ENCODE measurements at places on chromosomes 2 and 18. TPM values are rescaled to one million over a fixed set of nuclear protein-coding genes. Genes with fewer than 3 reads are reported as not detected.

- no peaks in the 10 kb centered on the region for H3K36me3 ChIP-seq
- no peak overlapping the region for H3K4me3 ChIP-seq
- H3K4me1 ChIP-seq = no peaks in the 10 kb centered on the region
- no peak overlapping the region for H3K27ac ChIP-seq
- no peaks in the 10 kb centered on the region for H3K27me3 ChIP-seq
- DNase-seq = no peak
These were observed 128.8 kb upstream of the TRIB2 start for GRCh38 chr2:12587729-12588522.

- H3K27me3 ChIP-seq = no peaks in the 10 kb centered on the region
- H3K36me3 ChIP-seq = no peaks in the 10 kb centered on the region
- no peak overlapping the region for H3K27ac ChIP-seq
- no peaks in the 10 kb centered on the region for H3K4me1 ChIP-seq
These were observed 14.0 kb upstream of the DCC start for GRCh38 chr18:52325997-52326396.

DNA sequence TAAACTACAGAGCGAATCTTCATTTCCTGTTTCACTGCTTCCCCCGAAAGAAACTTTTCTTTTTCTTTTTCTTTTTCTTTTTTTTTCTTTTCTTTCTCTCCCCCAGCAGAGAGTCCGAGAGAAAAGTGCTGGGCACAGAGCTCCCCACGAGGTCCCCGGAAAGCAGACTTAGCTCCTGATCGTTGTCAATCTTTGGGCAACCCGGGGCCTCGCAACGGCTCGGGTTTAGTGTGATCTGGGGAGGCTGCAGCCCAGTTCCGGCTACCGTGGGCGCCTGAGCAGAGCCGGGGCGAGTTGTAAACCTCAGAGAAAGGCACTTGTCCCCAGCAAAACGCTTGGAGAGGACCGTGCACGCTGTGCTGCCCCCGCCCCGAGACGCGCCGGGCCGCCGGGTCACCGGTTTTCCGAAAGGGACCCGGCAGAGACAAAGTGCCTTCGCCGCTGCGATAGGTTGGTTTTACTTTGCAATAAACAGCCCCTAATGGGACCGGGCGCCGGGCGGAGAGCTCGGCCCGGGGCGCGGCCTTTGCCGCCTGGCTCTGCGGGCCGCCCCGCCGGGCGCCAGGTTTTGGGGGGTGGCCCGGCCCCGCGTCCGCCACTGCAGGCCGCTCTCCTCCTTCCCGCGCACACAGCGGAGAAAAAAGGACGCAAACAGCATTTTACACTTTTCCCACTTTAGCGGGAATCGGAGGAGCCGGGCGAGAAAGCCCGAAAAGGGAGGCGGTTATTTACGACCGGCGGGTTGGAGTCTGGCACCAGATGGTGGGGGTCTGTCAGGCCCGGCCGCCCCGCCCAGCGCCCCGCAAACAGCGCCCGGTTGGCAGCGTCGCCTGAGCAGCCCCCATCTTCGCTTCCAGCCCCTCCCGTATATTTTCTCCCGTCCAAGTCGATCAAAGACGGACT lies 136.0 kb downstream of the INSIG2 start:
- H3K4me1 ChIP-seq = no peaks in the 10 kb centered on the region
- H3K4me3 ChIP-seq = peak overlapping the region; percentile 25
- peaks cover 2% of the 10 kb centered on the region for H3K27me3 ChIP-seq
- no peaks in the 10 kb centered on the region for H3K36me3 ChIP-seq
- H3K27ac ChIP-seq = no peak overlapping the region

DNA sequence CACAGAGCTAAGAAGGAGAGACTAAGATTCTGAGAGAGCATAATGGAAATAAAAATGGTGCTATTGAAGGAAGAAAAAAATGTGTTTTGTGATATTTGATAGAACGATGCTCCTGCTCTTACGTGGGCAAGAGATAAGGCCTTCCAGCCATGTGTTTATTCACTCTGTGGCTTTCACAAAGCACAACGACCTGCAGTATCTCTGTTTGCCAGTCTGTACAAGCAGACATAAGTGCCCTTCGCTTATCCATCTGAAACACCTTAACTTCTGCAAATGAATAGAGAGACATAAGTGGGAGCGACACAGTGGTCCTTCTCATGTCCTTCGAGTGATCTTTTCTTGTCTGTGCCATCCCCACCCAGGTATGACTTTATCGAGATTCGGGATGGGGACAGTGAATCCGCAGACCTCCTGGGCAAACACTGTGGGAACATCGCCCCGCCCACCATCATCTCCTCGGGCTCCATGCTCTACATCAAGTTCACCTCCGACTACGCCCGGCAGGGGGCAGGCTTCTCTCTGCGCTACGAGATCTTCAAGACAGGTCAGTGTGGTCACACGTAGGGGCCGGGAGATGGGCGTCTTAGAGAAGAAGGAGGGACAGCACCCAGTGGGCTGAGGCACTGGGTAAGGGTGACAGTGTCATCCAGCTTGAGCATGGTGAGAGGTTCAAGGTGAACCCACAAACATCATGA lies 33.7 kb downstream of the NRP2 start:
- DNase-seq = no peak
- H3K27me3 ChIP-seq = no peaks in the 10 kb centered on the region
- no peak overlapping the region for H3K27ac ChIP-seq

GRCh38 chr18:74513883-74514205 lies 17.7 kb downstream of the CNDP2 start:
- no peaks in the 10 kb centered on the region for H3K27me3 ChIP-seq
- no peaks in the 10 kb centered on the region for H3K4me1 ChIP-seq
- H3K4me3 ChIP-seq = no peak overlapping the region
- no peak overlapping the region for H3K27ac ChIP-seq
- no peak for DNase-seq
- no peaks in the 10 kb centered on the region for H3K36me3 ChIP-seq

DNA sequence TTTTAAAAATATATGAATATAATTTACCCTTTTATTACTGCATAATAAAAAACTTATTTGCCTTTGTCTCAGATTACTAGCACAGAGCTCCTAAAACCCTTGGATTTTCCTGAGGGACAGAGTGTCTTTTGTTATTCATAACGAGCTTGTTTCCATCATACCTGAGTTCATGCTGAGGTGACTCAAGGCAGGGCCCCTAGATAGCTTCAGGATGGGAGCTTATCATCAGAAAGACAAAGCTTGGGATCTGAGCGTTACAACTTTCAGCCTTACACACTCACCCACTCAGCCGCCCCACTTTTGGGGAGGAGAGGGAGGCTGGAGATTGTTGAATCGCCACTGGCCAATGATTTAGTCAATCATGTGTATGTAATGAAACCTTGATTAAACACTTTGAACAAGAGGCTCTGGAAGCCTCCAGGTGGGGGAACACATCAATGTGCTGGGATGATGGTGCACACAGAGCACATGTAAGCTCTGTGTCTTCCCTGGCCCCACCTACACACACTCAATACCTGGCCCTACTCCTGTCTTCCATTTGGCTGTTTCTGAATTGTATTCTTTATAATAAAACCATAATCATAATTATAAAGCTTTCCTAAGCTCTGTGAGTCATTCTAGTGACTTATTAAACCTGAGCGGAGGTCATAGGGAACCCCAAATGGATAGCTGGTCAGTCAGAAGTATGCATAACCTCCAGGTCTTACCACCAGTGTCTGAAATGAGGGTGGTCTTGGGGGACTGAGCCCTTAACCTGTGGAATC lies 28.5 kb upstream of the DNAH7 start:
- H3K27ac ChIP-seq = no peak overlapping the region
- H3K36me3 ChIP-seq = no peaks in the 10 kb centered on the region
- H3K4me3 ChIP-seq = no peak overlapping the region
- DNase-seq = no peak
- H3K27me3 ChIP-seq = no peaks in the 10 kb centered on the region

- no peaks in the 10 kb centered on the region for H3K27me3 ChIP-seq
- H3K4me1 ChIP-seq = no peaks in the 10 kb centered on the region
- no peaks in the 10 kb centered on the region for H3K36me3 ChIP-seq
- no peak overlapping the region for H3K27ac ChIP-seq
These were observed 377.5 kb downstream of the CLIP4 start for GRCh38 chr2:29492701-29493100.

DNA sequence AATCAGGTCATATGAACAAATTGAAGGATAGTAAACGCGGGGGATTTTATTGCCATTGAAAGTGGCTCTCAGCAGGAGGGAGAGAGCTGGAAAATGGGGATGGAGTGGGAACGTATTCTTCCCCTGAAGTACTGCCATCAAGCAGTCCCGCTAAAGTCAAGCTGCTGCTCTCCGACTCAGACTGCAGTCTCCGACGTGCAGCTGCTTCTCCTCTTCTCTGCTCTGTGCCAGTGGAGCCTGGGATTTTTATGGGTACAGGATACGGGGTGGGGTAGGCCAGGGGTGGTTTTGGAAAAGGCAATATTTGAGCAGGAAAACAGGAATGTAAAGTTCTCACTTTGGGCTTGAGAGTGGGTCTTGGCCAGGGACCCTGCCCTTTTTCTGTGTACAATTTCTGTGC lies 33.0 kb downstream of the KCTD18 start:
- H3K27ac ChIP-seq = no peak overlapping the region
- H3K27me3 ChIP-seq = no peaks in the 10 kb centered on the region
- H3K4me1 ChIP-seq = no peaks in the 10 kb centered on the region

GRCh38 chr2:237602409-237602808 lies 11.9 kb upstream of the RAB17 start:
- H3K4me3 ChIP-seq = no peak overlapping the region
- no peaks in the 10 kb centered on the region for H3K36me3 ChIP-seq
- DNase-seq = peak; percentile 17
- H3K27ac ChIP-seq = no peak overlapping the region

GRCh38 chr2:102098756-102099155 lies 43.8 kb upstream of the IL1R1 start:
- H3K4me1 ChIP-seq = no peaks in the 10 kb centered on the region
- DNase-seq = no peak
- no peak overlapping the region for H3K27ac ChIP-seq
- H3K27me3 ChIP-seq = no peaks in the 10 kb centered on the region
- H3K4me3 ChIP-seq = no peak overlapping the region

GRCh38 chr2:23532391-23533337 lies 147.7 kb downstream of the KLHL29 start:
- H3K4me1 ChIP-seq = no peaks in the 10 kb centered on the region
- H3K36me3 ChIP-seq = no peaks in the 10 kb centered on the region
- no peak overlapping the region for H3K4me3 ChIP-seq

DNA sequence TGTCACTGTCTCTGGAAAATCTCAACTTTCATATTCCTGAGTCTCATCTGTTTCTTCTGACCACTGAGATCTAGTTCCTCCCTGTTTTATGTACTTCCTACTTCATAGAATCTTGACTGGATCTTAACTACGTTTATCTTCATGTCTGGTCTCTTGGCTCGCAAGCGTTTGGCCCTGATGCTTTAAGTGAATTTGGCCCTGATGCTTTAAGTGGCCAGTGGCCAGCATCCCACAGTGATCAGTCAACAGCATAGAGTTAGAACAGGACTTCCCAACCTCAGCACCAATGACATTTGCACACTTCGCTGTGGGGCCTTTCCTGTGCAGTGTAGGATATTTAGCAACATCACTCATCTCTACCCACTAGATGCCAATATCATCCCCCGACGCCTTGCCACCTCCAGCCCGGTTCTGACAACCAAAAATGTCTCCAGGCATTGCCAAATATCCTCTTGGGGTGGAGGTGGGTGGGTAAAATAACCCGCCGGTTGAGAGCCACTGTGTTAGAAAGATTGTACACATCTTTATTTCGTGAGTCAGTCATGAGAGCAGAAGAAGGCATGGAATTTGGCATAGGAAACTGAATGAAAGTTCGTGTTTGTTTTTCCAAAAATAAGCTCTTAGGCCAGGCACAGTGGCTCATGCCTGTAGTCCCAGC lies 12.2 kb downstream of the TM4SF20 start:
- H3K4me1 ChIP-seq = peaks cover 3% of the 10 kb centered on the region
- DNase-seq = peak; percentile 80
- no peaks in the 10 kb centered on the region for H3K27me3 ChIP-seq
- peak overlapping the region; percentile 51 for H3K27ac ChIP-seq
- no peaks in the 10 kb centered on the region for H3K36me3 ChIP-seq

GRCh38 chr2:176653479-176654443 lies 384.5 kb downstream of the MTX2 start:
- no peak overlapping the region for H3K27ac ChIP-seq
- no peaks in the 10 kb centered on the region for H3K4me1 ChIP-seq
- H3K27me3 ChIP-seq = no peaks in the 10 kb centered on the region
- H3K36me3 ChIP-seq = no peaks in the 10 kb centered on the region

- H3K4me1 ChIP-seq = peaks cover 4% of the 10 kb centered on the region
- no peaks in the 10 kb centered on the region for H3K27me3 ChIP-seq
- no peak overlapping the region for H3K27ac ChIP-seq
- DNase-seq = no peak
- H3K4me3 ChIP-seq = no peak overlapping the region
- H3K36me3 ChIP-seq = no peaks in the 10 kb centered on the region
These were observed 31.1 kb downstream of the RNU4ATAC start for GRCh38 chr2:121561617-121562268.

- no peak for DNase-seq
- H3K27ac ChIP-seq = no peak overlapping the region
- H3K4me3 ChIP-seq = no peak overlapping the region
- no peaks in the 10 kb centered on the region for H3K4me1 ChIP-seq
- H3K36me3 ChIP-seq = no peaks in the 10 kb centered on the region
- H3K27me3 ChIP-seq = no peaks in the 10 kb centered on the region
These were observed 43.6 kb downstream of the SANBR start for GRCh38 chr2:61109291-61109690.

The MAP3K19 gene
- not detected for total RNA-seq

The LRP1B gene
- total RNA-seq = 0.33 TPM

DNA sequence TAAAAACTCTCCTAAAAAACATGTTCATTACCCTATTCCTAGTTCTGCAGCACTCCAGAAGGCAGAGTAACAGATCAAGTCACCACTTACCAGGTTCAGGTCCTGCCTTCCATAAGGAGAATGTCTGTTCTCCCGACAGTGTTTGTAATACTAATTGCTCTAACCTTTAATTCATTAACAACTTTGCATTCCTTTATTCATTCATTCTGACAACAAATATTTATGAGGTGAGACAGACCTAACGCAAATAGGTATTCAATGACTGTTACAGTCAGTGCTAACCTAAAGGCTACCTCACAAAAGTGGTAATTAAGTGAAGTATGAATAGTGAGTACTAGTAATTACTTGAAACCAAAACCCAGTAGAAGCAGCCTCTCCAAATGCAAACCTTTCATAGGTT lies 224.0 kb downstream of the AFF3 start:
- H3K4me1 ChIP-seq = no peaks in the 10 kb centered on the region
- H3K4me3 ChIP-seq = no peak overlapping the region

- no peak for DNase-seq
- H3K4me1 ChIP-seq = no peaks in the 10 kb centered on the region
- no peaks in the 10 kb centered on the region for H3K27me3 ChIP-seq
These were observed 589.2 kb downstream of the METTL4 start for GRCh38 chr18:1982056-1982455.

GRCh38 chr2:221169724-221170123 lies 402.4 kb downstream of the EPHA4 start:
- H3K27me3 ChIP-seq = no peaks in the 10 kb centered on the region
- H3K27ac ChIP-seq = no peak overlapping the region
- H3K4me1 ChIP-seq = no peaks in the 10 kb centered on the region
- H3K4me3 ChIP-seq = no peak overlapping the region
- DNase-seq = no peak

The C1GALT1C1L gene
- 0.29 TPM for total RNA-seq

The UGT1A3 gene
- not detected for total RNA-seq

GRCh38 chr2:99285526-99285925 lies 15.5 kb downstream of the LYG1 start:
- H3K27me3 ChIP-seq = no peaks in the 10 kb centered on the region
- H3K4me3 ChIP-seq = no peak overlapping the region
- no peaks in the 10 kb centered on the region for H3K4me1 ChIP-seq
- H3K36me3 ChIP-seq = no peaks in the 10 kb centered on the region

All from aorta (tissue), 5 donors.